ENCODE measurements at places on chromosomes 4 and X. TPM values are rescaled to one million over a fixed set of nuclear protein-coding genes. Genes with fewer than 3 reads are reported as not detected.
A peak's percentile ranks its signal among the peaks of the same experiment; 100 is the strongest.

The LINC00632 gene
- 3.7 TPM for polyA plus RNA-seq

The TRAM1L1 gene
- 1.0 TPM for polyA plus RNA-seq

The ITM2A gene
- polyA plus RNA-seq = 2.1 TPM

DNA sequence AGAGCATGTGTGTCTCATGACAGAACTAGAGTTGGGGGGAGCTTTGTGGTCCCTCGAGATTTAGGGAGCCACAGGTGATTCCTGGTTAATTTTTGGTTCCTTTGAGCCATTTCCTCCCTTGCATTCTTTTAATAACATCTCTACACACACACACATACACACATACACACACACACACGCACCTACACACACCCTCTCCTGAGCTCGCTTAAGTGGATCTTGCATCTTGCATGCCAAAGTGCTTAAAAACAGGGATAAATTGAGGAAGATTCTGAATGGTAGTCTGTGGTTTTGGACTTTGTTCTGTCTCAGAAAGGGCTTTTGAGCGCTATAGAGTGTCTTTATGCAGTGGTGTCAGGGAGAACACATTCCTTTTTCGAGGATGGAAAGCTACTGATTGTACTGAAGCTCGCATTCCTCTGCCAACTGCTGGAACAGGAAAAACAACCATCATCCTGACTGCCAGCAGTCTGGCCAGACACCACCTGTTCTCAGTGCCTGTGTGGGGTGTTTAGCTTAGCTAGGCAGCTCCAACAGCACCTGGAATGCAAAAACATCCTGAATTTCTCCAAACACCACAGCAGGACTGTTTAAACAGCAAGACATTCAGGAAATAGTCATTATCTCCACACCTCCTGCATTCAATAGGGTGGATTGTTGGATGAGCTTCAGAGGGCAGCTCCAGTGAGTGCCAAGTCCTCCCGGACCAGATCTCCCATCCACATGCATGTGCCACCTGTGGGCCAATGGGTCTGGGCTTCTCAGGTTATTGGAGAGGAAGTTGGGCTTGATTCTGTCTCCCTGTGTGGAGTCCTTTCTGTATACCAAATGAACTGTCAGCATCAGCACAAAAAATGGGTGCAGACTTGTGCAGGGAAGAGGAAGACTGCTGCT lies 21.9 kb upstream of the IGFBP7 start:
- no peak for DNase-seq

DNA sequence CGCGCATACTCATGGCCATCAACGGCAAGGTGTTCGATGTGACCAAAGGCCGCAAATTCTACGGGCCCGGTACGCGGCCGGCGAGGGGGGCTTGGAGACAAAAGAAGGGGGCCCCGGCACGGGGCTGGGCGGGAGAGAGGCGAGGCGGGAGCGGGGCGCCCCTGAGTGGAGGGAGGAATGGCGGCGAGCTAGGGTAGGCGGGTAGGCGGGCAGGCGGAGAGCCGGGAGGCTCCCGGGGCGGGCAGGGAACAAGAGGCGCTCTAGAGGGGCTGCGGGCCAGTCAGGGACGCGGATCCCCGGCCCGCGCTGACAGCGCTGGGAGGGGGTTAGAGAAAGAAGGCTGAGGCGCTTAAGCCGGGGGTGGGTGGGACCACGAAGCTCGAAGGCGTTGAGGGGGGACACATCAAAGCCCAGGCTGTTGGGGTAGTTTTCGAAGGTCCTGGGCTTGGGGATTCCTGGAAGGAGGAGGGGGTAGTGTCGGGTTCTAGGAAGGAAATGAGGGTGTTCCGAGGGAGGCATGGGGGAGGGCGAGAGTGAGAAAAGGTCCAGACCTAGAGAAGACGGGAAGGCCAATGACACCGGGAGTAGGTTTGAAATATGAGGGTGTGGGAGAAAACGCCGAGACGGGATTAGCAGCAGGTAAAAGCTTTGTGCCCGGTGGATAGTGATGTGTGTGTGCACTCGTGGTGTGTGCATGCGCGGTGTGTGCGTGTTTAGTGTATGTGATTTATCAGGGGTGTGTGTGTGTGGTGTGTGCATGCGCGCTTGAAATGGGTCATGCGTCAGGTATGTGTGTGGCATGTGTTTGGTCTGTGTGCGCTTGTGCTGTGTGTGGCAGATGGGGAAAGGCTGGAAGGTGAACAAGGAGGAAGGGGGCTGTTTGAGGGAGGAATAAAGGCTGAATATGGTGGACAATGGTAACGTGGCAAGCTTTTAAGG lies 807 bp downstream of the PGRMC1 start:
- DNase-seq = peak; percentile 33

- no peak for DNase-seq
These were observed 1156.4 kb upstream of the AGA start for GRCh38 chr4:178598672-178599071.
